ENCODE measurements at places on chromosomes 7 and 10.
A peak's percentile ranks its signal among the peaks of the same experiment; 100 is the strongest.

GRCh38 chr10:26881600-26882331 lies 21.0 kb upstream of the ABI1 start:
- DNase-seq, result peak; percentile 26

- no peak for DNase-seq
Observed at GRCh38 chr10:3972460-3973301, 187.7 kb upstream of the KLF6 start.

- DNase-seq, result no peak
Observed at GRCh38 chr7:113154117-113154516, 35.8 kb upstream of the SMIM30 start.

- no peak for DNase-seq
Observed at GRCh38 chr7:100655908-100656674, at the start of gene ACTL6B. ACTL6B (minus strand) TSS chr7:100656448; CDS start chr7:100656354, 94 bp downstream.

DNA sequence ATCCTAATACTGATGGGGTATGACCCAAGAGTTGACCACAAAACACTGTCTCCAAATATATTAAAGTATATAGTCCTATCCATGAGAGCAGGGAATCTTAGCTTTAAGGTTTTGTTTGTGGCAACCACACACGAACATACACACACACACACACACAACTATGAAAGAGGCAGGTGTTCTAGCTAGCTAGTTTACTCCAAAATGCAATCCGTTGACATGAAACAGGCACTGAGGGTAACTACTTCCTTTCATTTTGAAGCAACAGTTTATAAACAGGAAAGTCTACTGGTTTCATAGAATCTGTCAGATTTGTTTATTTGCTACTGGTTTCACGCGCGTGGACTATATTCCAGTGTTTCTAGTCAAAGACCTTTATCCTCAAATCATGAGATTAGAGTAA lies 14.8 kb downstream of the HTR5A start:
- no peak for DNase-seq

DNA sequence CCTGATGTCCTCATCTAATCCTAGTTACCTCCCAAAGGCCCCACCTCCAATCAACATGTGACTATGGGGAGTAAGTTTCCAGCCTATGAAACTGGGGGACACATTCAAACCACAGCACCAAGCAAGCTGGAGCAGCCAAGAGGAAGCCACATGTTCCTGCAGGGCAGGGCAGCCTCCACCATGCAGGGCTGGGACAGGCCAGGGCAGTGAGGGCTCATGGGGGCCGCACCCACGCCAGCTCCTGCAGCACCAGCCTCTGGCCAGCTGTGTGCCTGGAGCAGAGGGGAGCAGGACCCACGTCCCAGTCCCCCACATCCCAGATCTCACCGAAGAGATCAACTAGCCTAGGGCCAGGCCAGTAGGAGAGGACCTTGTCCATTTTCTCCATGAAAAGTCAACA lies 85.9 kb upstream of the INSIG1 start:
- DNase-seq, result no peak

GRCh38 chr10:84118395-84119006 lies 20.8 kb upstream of the GHITM start:
- DNase-seq, result no peak

- no peak for DNase-seq
Observed at GRCh38 chr7:116185956-116186355, 24.4 kb upstream of the TES start.

- DNase-seq, result no peak
Observed at GRCh38 chr10:75585294-75585693, 153.9 kb downstream of the LRMDA start.

DNA sequence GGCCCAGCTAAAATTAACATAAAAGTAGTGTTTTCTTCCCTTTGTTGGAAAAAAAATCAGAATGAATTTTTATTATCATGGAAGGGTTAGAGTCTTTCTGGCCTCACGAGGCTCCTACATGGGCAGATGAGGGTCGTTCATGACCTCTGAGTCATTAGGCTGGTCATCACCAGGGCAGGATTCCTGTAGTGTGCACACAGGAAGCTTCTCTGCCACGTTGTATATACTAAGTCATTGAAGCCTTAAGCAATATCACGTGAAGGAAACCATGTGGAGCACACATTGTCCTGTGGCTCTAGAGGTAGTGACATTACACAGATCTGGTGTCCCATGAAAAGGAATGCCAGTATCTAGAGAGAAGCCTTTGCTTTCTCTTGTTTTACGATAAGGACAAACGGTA lies 84.7 kb upstream of the C1QL3 start:
- no peak for DNase-seq

DNA sequence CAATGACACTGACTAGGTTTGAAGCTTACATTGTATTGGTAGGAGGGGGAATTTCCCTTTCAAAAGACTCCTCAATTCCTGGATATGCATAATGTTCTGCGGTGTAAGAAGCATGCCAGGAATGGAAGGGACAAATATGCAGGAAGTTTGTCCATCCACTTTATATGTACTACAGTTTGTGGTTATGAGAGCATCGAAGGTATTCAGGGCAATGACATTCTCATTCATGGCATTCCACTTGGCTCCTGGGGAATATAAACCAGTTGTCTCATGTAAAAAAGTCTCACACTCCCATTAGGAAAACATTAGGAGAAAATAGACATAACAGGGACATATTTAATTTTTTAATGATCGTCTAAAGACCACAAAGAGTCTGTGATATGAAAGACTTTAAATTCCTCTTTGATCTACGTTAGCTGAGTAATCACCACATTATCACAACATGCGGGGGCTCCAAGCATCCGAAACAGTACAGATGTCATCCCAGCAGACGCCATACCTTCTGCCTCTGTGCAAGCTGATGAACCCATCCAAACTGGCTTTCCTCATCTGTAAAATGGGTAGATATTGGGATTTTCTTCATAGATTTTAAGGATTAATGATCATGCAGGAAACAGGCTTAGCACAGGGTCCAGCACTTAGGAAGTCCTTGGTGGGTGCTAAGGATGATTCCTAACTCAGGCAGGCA lies 675.3 kb downstream of the INHBA start:
- DNase-seq, result no peak

DNA sequence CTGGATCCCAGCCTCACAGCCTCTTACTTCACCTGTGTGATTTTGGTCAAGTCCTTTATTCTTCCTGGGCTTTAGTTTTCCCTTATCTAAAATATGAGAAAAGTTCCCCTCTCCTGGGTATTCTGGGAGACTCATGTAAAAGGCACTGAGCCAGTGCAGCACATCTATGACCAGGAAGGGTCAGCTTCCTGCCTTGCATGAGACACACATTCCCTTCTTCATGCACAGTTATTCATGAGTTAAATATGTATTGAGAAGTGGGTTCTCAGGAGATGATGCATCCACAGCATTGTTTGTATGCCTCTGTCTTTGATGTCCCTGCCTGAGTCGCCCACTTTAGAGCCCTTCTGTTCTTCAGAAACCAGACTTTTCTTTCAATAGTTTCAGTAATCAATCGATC lies 33.3 kb downstream of the EGFR start:
- DNase-seq, result no peak

DNA sequence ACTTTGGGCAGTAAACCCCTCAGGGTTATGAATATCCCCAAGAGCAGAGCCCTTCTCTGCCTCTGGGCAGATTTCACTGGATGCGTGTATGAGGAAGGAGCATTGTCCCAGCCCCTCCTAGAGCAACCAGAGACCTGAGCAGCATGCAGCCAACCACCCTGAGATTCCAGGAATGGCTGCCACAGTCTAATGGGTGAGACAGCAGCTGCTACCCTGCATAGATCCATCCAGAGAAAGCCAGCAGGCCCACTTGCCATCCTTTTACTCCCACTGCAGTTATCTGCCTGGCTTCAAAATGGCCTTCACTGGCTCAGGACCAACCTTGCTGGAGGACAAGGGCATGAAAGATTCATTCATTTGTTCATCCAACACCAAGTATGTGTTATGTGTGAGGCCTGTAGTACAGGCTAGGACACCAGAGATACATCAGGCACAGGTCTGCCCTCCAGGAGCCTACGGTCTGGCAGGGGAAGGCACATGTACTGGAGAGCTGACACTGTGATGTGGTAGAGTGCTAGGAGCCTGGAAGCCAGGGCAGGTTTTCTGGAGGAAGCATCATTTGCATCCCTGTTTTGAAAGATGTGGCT lies 26.2 kb upstream of the C10orf105 start:
- DNase-seq, result no peak
